Stimulated activated CD8-positive, alpha-beta memory T cell treated with anti-CD3 and anti-CD28 coated beads, Interleukin-4, amount 100 ng/mL, for 1 hour (primary cell): ENCODE measurements at places on chromosomes 11 and 22.

DNA sequence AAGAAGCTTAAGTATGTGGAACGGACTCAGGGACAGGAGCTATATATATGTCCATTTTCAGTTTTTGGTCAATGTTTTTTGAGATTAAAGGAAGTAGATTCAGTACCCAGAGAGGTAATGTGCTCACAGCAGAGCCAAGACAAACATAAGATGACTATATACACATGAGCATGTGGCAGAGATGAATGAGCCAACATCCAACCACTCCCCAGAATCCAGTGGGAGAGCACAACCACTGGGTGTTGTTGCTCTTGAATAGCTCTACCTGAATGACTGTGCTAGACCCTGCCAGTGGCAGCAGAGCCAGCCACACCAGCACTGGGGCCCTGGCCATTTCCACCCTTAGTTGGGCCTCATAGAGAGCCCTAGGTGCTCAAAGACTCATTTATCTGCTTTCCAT, 10.7 kb upstream of the SYTL2 start:
- DNase-seq, result no peak

DNA sequence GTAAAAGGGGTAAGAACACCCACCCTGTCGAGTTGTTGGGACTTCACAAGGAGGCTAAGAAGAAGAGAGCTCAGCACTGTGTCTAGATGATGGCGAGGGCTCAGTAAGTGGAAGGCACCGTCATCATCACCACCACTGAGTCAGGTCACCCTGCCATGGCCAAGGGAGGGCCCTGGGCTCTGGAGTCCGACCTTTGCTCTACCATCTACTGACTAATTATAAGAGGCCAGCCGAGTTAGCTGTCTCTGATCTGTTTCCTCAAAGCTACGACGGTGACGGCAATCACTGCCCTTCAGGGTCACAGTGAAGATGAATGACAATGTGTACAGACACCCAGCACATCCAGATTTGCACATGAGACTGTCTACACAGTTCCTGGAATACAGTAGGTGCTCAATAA, 29.3 kb downstream of the KIAA0930 start:
- no peak for DNase-seq

GRCh38 chr11:85042361-85042760, 584.8 kb downstream of the DLG2 start:
- DNase-seq, result no peak

DNA sequence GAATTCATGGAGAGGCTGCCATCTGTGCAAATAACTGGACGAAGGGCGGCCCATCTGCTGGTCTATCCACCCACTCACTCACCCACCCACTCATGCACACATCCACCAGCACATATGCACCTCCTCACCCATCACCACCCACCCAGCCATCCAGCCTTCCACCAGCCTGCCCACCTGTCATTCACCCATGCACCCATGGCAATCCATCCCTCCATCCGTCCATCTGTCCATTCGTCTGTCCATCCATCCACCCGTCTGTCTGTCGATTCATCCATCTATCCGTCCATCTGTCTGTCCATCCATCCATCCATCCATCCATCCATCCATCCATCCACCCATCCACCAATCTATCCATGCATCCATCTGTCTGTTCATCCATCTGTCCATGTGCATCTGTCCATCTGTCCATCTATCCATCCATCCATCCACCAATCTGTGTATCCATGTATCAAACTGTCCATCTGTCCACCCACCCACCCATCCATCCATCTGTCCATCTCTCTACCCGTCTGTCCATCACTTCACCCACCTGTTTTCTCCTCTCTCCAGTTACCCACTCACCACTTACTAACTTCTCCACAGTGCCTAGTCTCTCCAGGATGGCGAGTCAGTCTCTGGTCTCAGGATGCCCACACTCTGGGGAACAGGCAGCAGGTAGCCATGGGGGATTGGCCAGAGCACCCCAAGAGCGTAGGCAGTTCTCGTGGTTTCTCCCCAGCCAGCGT, 8.9 kb downstream of the TRPM5 start:
- DNase-seq, result no peak

DNA sequence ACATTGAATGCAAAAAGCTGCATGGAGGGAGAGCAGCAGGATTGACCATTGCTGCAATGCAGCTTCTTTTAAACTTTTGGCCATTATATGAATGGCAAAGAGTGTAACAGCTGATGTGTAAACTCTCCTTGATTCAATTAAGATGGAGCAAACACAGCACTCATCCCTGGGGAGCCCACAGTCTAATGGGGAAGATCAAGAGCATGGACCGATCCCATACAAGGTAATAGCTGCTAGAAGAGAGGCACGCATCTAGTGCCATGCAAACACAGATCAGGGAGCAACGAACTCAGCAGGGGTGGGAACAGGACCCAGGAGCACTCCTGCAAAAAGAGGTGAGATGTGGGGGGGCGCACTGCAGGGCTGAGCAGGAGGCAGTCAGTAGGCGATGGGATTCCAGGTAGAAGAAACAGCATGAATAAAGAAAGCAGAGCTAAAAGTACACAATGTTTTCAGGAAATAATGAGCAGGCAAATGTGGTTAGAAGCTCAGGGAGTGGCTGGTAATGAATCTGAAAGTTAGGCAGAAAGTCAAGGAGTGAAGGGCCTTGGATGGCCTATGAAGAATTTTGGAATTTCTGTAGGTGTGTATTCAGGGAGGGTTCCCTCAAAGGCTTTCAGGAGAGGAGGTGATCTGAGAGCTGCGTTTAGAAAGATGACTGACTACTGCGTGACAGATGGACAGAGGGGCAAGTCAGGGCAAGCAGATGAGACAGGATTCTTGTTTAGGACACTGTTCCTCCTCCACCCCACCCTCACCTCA, 17.2 kb upstream of the BMAL1 start:
- DNase-seq, result no peak

- DNase-seq, result no peak
Observed at GRCh38 chr11:121123496-121124069, 22.5 kb downstream of the TECTA start.

GRCh38 chr11:104338186-104338585, 174.2 kb upstream of the PDGFD start:
- DNase-seq, result no peak

DNA sequence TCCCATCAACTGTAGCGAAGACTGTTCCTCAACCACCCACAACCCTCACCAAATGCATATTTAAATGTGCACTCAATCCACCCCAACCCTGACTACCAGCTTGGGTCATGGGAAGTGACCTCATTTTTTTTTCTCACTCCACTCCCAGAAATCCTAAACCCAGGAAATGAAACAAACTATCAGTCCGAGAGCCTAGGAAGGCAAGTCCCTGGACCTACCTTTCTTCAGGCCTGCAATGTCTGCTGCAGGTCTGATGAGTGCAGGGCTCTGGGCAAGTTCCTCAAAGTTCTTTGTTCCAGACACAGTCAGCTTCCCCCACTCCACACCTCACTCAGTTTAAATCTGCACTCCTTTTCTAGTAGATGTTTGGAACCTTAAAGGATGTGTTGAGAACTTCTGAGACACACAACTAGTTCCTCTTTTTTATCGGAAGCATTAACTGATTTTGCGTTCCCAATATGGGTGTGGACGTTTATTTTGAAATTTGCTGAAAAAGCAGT, at the start of gene MS4A4E:
Gene MS4A4E, minus strand, starts transcription at position 398 of the 500 bp plus-strand sequence. CDS start 13,082 bp downstream, outside the sequence.
- DNase-seq, result no peak

DNA sequence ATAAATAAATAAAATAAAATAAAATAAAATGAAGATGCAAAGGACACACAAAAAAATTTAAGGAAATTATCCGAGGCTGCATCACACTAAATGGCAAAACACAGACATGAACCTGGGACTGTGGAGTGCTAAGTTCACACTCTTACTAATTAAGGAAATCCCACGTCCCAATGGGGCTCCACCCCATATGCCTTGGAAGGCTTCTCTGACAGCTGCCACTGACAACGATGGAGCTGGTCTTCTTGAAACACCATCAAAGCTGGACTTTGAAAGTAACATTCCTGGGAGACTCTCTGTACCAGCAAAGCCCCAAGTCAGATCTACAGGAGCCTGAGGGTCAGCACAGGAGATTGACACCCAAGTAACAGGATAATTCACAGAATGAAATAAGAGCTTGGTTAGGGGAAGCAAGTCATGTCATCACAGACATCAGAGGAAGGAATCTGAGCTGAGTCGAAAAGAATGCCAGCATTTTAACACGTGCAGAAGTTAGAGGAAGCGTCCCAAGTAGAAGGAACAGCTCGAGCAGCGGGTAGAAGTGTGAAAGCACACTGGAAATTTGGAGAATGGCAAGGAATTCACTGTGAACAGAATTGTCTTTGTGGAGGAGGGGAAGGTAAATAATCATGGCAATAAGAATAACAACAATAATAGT, 13.8 kb downstream of the TPST2 start:
- DNase-seq, result no peak

GRCh38 chr22:26822313-26822712, 164.9 kb downstream of the MIAT start:
- no peak for DNase-seq

DNA sequence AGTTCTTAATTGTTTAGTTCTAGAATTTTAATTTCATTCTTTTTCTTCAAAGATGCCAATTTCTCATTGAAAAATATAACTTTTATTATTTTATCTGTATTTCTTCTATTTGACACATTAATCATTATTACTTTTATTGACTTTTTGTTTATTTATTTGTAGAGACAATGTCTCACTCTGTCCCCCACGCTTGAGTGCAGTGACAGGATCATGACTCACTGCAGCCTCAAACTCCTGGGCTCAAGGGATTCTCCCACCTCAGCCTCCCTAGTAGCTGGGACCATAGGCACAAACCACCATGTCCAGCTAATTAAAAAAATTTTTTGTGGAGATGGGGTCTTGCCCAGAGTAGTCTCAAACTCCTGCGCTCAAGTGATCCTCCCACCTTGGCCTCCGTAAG, 30.3 kb upstream of the FBLN1 start:
- DNase-seq, result no peak

DNA sequence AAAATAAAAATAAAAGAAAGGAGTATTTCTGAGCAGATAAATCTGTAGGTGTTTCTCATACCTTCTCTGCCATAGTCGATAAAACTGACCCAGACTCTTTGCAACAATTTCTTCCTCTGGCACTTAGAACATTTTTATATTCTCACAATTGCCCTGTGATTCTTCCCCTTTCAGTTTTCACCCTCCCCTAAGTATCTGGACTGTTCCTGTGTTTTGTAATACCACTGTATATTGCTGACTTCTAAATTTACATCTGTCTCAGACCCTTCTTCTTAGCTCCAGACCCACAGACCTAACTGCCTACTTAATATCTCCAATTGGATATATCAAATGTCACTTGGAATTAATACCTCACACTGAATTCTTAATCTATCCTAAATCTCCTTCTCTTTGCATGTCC, 133.4 kb upstream of the DDI1 start:
- DNase-seq, result no peak

DNA sequence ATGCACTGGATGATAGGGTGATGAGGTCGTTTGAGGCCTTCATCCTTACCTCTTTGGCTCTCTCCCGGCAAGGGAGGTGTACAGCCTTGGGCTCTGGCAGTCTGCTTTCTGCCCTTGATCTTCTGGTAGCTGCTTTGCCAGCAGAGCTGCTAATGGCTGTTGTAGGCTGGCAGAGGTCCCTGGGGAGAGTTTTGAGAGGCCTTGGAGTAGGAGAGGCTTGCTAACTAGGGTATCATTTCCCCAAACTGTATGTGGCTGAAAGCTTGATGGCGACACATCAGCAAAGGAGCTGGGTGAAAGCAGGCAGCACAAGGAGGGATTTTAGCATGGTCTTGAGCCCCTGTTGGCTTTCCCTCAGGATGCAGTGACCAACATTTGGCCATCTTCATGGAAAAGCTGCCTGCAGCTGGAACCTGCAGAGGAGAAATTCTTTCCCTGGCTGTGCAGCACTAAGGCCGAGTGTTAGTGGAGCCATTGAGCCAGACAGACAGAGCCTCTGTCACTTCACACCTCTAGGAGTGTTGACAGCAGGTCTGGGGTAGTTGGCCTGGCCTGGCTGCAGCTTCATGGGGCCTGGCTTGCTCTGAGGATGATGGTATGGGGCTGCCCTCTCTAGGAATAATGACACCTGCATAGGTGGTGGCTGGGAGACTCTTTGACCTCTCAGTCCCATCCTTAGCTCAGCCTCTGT, 3.5 kb upstream of the AMPD3 start:
- no peak for DNase-seq

- no peak for DNase-seq
Observed at GRCh38 chr11:69252490-69252837, 41.5 kb upstream of the MYEOV start.

GRCh38 chr22:29083933-29084591, 11.2 kb downstream of the KREMEN1 start:
- DNase-seq, result no peak

GRCh38 chr11:75969626-75970308, 154.8 kb downstream of the UVRAG start:
- DNase-seq, result no peak

GRCh38 chr11:130312046-130312445, 2.7 kb downstream of the ZBTB44 start:
- no peak for DNase-seq

DNA sequence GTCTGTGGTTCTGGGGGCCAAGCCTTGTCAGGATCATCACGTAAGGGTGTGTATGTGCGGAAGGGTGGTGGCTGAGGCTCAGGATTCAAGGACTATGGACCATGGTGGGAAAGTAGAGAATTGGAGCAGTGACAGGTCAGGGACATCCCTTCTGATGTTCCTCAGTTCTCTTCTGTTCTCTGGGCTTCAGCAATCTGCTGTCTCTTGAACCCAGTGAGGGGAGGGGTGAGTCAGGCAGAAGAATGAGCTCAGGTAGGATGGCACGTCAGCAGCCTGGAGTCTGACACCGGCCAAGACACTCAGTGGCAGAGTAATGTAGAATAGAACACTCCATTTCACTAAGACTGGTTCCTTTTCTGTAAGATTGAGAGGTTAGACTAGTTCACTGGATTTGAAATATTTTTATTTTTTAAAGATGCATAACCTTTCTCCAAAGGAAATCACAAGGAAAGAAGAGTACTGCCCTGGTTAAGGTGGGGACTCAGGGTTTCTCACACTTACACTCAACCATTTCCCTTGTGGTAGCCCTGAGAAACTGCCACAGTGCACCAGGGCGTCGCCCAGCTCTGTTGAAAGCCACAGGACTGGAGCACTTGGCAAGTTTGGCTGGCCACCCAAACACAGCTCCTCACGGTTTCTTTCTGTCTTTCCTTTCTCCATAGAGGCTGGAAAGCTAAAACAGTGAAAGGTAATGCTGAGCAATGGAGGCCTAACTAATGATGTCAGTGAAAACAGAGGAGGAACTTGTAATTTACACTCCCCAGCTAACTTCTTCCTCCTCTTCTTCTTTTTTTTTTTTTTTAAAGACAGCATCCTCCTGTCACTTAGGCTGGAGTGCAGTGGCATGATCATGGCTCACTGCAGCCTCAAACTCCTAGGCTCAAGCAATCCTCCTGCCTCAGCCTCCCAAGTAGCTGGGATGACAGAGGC, 23.1 kb upstream of the MICAL2 start:
- DNase-seq, result peak; percentile 17

DNA sequence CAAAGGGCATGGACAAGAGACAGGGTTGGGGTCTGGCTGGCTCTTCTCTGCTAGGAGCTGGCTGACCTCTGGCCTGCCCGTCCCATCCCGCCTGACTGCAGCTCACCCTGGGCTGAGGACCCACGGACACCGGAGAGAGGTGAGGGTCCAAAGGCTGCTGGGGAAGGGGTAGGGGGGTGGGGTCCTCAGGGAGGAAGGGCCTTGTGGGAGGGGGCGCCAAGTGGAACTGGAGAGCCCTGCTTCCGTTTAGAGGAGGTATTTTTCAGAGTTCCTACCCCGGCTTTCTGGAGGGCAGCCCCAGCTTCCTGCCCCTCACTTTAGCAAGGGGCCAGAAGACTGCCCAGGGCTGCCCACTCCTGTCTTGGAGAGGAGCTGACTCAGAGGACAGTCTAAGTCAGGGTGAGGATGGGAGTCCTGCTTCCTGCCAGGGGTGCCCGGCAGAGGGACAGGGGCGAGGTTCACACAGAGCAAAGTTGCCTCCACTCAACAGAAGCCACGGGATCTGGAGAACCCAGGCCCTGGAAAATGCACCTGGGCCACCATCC, 7.1 kb downstream of the LARGE2 start:
- no peak for DNase-seq
